ENCODE measurements at places on chromosomes 2 and 18.

- no peak for DNase-seq
Observed at GRCh38 chr18:70354771-70355170, 65.9 kb downstream of the SOCS6 start.

- peak; percentile 5 for DNase-seq
Observed at GRCh38 chr2:124025171-124025580, at the start of gene CNTNAP5. TSS of gene CNTNAP5 (plus strand) at chr2:124025287. CDS start at chr2:124025651, 364 bp downstream.

DNA sequence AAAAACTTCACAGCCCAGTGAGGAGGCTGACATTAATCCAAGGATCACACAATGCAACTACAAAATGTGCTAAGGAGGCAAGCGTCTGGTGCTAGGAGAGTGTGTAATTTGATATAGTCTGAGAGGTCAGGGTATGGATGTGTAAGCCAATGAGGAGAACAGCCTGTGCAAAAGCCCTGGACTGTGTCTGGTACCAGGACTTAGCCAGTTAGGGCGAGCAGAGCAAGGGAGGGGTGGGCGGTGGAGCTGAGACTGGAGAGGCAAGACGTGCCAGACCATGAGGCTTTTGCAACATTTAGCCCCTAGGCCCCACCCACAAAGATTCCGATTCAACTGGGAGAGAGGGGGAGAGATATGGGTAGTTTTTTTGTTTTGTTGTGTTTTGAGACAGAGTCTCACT is 33.5 kb upstream of the SPRED2 start:
- DNase-seq = no peak

DNA sequence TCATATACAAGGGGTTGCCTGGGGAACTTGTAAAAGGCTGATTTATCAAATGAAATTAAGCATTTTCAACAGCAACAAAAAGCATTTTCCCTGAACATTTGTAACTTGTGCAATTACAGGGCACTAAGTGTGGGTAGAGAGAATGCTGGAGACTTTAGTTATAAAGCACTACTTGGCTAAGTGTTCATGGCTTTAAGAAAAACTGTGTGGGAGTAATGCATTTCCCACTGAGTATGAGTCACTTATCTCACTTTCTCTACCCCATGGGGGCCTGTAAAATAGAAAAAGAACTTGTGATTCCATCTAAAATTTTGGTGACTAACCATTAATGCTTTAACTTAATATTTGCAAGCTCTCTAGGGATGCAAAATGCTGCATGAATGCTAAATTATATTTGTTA is 193.4 kb downstream of the CCDC102B start:
- peak; percentile 70 for DNase-seq

DNA sequence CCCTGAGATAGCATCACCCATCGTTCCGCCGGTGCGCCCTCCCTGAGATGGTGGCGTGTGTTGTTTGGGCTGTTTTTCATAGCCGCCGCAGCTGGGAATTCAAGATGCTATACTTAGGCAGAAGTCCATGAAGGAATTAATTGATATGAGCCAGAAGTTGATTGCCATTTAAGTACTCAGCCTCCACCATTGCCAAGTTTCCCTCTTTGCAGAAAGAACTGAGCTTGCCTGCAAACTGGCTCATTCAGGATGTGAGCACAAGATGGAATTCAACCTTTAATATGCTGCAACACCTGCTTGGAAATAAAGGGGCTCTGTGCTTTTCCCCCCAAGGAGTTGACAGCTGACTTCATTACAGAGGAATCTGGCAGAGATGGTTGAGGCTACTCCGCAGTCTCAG is 295.5 kb downstream of the ZNF521 start:
- DNase-seq = no peak

DNA sequence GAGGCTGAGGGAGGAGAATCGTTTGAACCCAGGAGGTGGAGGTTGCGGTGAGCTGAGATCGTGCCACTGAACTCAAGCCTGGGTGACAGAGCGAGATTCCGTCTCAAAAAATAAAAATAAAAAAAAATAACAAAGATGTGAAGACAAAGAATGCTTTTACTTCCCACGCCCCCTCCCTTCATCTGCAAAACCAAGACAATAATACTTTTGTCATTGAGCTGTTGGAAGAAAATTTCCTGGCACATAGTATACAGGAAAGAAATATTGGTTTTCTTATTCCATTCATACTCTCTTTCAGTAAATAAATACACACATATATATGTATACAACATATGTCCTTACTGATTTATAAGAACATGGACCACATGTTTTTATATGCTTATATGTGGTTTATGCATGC is 12.2 kb downstream of the GREB1 start:
- no peak for DNase-seq

- no peak for DNase-seq
Observed at GRCh38 chr2:146025519-146025918, 1505.6 kb upstream of the ZEB2 start.

- DNase-seq = no peak
Observed at GRCh38 chr2:102357937-102358336, 2.3 kb downstream of the IL18R1 start.

DNA sequence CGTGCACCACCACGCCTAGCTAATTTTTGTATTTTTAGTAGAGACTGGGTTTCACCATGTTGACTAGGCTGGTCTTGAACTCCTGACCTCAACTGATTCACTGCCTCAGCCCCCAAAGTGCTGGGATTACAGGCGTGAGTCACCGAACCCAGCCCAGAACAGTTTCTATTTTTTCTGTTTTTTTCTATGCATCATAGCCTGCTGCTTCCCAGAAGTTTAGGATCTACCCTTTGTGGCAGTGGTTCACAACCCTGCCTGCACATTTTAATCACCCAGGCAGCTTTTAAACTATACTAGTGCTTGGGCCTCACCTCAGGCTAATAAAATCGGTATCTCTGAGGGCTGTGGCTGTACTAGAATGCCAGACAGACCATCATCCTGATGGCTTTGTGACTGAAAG is 39.7 kb upstream of the SOCS6 start:
- peak; percentile 18 for DNase-seq

DNA sequence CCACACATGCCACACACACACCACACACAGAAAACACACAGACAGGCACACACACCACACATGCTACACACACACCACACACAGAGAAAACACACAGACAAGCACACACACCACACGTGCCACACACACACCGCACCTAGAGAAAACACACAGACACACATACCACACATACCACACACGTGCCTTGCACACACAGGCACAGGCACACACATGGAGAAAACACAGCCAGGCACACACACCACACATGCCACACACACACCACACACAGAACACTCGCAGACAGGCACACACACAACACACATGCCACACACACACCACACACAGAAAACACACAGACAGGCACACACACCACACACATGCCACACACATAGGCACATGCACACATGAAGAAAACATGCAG is 242.1 kb upstream of the MYT1L start:
- DNase-seq = no peak

- no peak for DNase-seq
Observed at GRCh38 chr2:202172439-202173211, 65.8 kb downstream of the SUMO1 start.

GRCh38 chr2:182587831-182588230 is 128.2 kb upstream of the DNAJC10 start:
- DNase-seq = peak; percentile 91

DNA sequence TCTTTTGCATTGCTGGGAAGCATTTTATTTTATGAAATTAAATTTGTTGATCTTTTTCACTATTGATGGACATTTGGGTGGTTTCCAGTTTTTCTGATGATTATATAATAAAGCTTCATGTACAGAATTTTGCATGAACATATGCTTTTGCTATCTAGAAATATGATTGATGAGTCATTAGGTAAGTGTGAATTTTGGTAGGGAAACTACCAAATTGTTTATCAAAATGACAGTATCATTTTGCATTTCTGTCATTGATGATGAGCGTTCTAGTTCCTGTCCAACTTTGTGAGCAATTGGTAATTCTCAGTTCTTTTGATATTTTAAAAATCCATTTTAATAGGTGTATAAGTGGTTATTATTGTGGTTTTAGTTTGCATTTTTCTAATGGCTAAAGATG is 67.7 kb downstream of the TAF4B start:
- no peak for DNase-seq

DNA sequence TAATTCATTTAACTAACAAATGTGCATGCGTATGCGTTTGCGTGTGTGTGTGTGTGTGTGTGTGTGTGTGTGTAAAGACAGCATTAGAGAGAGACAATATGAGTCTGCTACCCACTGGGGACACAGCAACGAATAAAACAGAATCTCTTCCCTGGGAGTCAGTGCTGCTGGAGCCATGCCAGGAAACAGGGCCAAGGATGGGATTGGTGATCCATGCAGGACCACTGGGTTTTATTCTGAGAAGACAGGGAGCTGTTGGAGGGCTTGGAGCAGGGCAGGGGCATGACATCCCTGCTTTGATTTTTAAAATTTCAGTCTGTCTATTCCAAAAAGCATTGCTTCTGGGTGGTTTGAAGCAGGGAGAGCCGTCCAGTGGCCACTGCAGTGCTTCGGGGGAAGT is 62.9 kb downstream of the PDCL3 start:
- DNase-seq = no peak

DNA sequence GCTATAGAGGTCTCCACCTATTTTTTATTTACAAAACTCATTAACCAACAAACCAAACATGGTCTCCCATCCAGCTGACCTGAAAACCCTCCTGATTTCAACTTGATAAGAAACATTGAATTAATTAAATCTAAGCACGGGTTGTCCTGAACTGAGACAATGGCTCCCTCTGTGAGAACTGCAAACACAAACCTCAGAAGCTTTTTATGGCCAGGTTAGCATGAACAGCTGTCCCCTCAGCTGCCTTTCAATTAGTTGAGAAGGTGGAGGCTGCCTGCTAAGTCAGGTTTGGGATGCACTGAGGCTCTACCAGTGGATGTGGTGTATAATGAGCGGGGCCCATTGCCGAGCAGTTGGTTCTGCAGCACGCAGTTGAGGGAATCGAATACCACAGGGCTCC is 258.5 kb upstream of the DDX18 start:
- no peak for DNase-seq

DNA sequence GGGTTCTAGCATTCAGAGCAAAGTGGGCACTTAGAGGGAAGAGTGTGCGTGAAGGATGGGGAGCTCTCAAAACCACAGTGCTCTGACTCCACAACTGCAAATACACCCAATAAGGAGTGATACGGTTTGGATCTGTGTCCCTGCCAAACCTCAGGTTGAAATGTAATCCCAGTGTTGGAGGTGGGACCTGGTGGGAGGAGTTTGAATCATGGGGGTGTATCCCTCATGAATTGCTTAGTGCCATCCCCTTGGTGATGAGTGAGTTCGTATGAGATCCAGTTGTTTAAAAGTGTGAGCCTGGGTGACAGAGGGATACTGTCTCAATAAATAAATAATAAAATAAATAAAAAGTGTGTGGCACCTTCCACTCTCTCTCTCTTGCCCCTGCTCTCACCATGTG is 50.3 kb upstream of the CCDC85A start:
- no peak for DNase-seq

DNA sequence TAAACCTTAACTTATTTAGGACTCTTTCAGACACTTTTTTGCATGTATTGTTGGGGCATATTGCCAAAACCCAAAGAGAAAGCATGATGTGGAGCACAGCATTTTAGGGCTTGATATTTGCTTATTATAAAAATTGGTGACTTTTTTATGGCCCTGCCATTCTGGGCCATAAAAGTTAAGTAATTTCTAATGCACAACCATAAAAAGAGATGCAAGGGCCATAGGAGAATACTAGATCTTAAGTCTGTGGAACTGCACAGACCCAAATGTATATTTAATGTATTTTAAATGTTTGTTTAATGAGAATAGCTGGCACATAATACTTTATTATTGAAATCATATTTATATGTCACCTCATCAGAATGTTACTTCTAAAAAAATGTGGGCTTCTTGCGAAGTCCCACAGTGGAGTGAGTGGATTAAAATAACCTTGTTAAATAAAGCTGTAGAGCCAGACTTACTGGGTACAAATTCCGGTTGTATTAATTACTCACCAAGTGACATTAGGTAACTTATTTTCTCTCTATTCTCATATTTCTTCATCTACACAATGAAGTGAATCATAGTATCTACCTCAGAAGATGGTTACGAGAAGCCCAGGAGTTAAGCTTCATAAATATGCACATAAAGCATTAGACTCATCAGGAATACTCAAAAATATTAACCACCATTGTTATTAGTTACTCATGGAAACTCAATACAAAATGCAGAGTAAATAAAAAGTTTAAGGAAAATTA is 52.2 kb downstream of the HNMT start:
- DNase-seq = no peak

GRCh38 chr18:59760619-59761600 is 63.7 kb upstream of the CCBE1 start:
- no peak for DNase-seq

GRCh38 chr2:48284621-48285212 is 245.2 kb upstream of the STON1 start:
- DNase-seq = no peak

DNA sequence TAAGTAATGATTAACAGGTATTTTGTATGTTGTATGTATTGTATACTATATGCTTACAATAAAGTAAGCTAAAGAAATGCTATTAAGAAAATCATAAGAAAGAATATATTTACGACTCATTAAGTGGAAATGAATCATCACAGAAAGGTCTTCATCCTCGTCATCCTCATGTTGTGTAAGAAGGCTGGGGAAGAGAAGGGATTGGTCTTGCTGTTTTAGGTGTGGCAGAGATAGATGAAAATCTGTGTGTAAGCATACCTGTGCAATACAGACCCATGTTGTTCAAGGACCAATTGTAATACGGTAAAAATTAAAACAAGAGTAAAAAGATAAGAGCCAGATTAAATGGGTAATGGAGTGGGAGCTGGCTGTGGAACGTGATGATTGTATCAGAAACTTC is 16.6 kb downstream of the SLC35F5 start:
- no peak for DNase-seq

- no peak for DNase-seq
Observed at GRCh38 chr2:150555611-150556356, 68.3 kb upstream of the RND3 start.

- peak; percentile 90 for DNase-seq
Observed at GRCh38 chr2:147204102-147204501, 640.7 kb upstream of the ACVR2A start.

DNA sequence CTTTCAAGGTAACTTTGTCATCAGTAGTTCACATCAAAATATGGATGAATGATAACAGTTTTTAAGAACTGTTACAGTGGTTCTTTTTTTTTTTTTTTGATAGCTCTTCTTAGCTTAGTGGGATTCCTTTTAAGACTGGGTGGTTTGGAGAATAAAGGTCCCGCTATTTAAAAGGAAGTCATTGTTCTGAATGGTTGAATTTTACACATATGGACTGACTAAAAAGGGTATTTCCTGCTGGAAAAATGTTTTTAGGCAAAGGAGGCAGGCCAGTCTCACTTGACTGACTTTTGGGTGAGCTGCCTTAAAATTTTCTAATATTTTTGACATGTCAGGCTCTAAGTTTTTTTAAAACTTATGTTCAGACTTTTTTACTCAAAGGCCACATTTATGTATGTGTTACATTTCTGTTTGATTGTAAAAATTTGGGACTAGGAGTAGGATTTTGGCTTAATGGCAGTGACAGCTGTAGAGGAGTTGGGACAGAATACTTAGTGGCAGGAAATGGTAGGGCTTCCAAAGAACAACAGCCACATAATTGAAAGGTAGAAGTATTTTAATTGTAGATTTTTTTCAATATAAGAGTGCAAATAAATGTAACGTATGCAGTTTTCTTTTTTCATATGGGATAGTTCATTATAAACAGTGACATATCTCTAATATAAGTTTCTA is 13.7 kb downstream of the VAPA start:
- no peak for DNase-seq

Measured in astrocyte of the spinal cord (primary cell).